ENCODE measurements at places on chromosomes 2 and 18. TPM values are rescaled to one million over a fixed set of nuclear protein-coding genes. Genes with fewer than 3 reads are reported as not detected.

GRCh38 chr18:26813043-26813442, 52.5 kb downstream of the AQP4 start:
- peak; percentile 62 for DNase-seq

DNA sequence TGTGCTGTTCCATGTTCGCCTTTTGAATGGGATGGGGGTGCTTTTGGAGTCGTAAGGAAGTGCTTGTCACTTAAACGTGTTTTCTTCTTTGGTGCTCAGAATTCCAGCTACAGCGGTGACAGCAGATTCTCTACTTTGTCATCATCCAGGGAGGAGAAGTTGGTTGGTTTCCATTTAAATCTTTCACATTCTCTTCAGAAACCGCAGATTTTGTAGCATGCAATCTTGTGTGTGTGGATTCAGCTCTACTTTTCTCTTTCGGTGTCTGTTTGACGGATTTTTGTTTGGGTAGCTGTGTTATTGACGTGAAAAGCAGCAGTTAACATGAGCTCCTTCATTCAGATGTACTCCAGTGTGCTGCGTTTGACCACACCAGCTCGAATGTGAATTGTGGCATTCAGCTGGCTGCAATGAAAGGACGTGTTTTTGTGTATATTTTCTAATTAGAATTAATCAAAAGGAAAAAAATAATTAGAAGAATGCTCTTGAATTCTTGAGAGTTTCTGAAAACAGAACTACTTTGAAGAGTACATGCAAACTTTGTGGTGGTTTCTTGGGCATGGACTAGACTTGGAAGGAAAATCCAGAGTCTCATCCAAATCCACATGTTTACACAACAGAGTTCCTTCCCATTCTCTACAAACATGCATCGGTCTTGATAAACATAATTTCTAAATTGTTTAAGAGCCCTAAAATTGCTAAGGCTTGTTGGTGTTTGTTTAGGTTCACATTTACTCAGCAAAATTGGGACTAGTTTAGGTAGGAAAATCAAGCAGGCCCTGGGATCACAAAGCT, 68.7 kb upstream of the RBM44 start:
- no peak for DNase-seq

Gene SPTBN1
- 171 TPM for total RNA-seq

Gene PARD3B
- total RNA-seq, result 5.9 TPM

- DNase-seq, result no peak
Measured at GRCh38 chr18:26710470-26711096, 154.9 kb downstream of the AQP4 start.

GRCh38 chr2:74001781-74002504, 17.2 kb downstream of the TET3 start:
- DNase-seq, result no peak

GRCh38 chr18:45865466-45865865, 40.0 kb downstream of the SIGLEC15 start:
- no peak for DNase-seq

DNA sequence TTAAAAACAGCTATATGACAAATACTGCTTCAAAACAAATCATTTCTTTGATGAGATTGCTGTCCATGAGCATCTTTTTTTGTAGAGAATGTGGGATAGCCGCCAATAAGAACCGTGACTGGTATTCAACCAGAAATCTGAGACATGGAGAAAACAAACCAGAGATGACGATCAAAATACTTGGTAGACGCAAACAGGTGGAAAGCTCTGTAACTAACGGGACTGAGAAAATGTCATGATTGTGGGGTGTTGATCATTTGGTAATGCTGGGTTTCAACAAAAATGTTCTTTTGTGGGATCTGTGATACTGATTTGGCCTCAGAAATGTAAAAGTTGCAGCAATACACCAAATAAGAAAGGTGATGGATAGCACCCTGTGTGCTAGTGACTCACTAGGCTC, 364.8 kb downstream of the NYAP2 start:
- DNase-seq, result no peak

Gene DCC
- total RNA-seq, result 0.66 TPM

DNA sequence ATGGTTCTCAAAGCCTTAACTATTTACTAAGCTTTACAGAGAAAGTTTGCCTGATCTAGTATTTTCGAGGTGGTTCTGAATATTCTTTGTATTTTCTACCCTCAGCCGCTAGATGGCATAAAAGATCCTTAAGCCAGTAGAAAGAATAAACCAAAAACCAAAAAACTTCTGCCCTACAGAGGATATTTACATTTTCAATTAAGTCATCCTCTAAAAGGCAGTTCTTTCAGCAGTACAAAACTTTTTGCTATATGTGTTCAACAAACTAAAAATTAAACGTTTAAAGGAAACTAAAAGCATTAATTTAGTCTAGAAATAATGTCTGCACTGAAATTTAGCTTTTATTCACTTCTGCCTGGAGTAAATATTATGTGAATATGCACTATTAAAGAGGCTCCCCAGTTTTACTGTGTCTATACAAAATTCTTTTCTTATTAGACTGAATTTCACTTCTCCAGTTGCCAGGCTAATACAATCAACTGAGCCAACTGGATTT, 297.5 kb downstream of the PIEZO2 start:
- no peak for DNase-seq

Gene DPYSL5
- total RNA-seq, result 9.2 TPM

DNA sequence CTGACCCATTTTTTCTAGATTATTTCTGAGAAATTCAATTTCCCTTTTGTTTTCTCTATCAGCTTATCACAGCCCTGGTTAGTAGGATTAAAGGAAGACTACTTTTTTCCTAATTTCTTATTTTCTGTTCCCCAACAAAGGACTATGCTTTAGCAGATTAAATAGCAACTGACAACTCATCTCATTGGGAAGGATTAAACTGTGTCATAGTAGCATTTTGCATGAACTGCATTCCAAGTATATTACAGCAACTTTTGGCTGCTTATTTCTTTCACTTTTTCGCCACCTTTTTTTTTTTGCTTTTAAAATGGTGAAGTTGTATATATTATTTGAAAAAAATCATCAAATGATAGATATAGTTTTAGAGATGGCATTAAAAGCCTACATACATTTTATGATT, 570.3 kb downstream of the FBXO15 start:
- DNase-seq, result no peak

DNA sequence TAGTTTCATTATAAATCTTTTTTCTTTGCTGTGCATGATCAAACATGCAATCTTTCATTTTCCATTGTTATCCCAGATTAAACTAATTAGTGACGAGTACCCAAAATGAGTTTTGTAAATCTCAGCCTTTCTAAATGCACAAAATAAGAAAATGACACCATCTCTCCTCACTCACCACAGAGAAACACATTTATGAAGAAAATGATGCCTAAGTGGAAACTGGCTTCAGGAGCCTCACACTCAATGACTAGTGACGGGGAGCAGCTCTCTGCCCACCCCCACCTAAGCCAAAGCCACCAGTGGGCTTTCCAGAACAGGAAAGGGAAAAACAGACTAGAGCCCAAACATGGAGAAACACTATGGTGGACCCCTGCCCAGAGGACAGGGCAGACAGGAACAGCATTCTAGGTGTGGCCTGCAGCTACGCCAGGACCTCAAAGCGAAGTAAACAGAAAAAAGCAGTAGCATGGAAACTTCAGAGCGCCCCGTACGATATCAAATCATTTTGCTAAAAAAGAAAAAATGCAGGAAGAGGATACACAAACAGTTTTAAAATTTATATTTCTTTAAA, 113.5 kb downstream of the RBMS1 start:
- DNase-seq, result no peak

Gene ABCG5
- not detected for total RNA-seq

DNA sequence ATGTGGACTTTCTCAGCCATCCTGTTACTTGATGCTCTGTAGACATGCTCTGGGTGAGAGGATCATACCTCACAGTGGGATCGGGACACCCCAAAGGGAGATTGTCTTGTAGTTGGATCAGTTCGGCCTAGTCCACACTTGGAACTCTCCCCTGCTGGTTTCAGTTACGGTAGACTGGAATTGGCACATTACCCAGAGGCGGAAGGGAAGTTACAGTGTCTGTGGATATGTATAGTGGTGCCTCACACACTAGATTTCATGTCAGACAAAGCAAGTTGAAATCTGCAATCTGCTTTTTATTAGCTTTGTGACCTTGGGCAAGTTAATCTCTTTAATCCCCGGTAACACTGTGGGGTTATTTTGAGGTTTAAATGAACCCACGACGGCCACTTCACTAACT, 16.2 kb upstream of the CTAGE1 start:
- DNase-seq, result no peak

GRCh38 chr2:129803871-129804270, 175.6 kb upstream of the RAB6C start:
- DNase-seq, result no peak

Gene CYS1
- total RNA-seq, result 1.2 TPM

- no peak for DNase-seq
Measured at GRCh38 chr2:125041846-125042245, 1016.8 kb downstream of the CNTNAP5 start.

Measured in WTC11 (cell line).